IMR-90 (cell line): ENCODE measurements at places on chromosomes 12 and 14. TPM values are rescaled to one million over a fixed set of nuclear protein-coding genes. Genes with fewer than 3 reads are reported as not detected.

CLEC1B gene
- not detected in 2 replicates for total RNA-seq

C14orf180 gene
- total RNA-seq = not detected in 2 replicates

SCN8A gene
- total RNA-seq = 14.7 and 19.7 TPM in 2 replicates

KRT74 gene
- not detected in 2 replicates for total RNA-seq

ANO2 gene
- 0.28 TPM in 1 of 2 replicates, not detected in the other for total RNA-seq

STON2 gene
- not detected in 2 replicates for total RNA-seq

SERPINA10 gene
- total RNA-seq = not detected in 2 replicates

DNA sequence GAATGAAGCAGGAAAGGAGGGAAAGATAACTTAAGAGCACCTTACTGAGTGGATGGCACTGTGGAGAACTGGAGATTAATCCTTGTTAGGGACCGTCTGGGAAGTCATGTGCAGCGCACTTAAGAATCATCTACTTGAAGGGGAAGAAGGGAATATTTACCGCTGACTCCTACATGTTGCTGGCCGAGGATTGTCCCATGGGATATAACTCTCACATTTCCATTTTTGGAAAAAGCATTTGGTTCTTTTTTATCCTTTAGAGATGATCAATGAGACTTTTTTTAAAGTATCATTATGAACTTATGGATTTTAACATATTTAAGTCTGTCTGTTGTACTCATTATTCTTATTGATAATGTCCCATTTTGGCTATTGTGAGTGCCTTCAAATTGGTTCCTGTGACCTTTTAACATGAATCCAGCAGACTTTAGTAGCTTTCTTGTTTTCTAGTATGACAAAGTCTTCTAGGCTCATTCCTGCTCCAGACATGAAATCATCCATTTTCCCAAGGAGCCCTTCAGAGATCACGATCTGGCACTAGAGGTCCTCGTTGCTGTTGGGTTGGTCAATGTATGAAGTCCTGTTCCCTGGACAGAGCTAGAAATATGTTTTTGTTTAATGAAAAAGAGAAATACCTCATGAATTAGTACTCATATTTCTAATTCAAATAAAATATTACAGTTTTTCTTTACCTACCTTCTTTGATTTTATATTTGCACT, 20.2 kb upstream of the FAM234B start:
- H3K36me3 ChIP-seq = no peaks in the 10 kb centered on the region
- peaks cover 3% of the 10 kb centered on the region for H3K4me1 ChIP-seq
- no peak overlapping the region for H3K27ac ChIP-seq

DNA sequence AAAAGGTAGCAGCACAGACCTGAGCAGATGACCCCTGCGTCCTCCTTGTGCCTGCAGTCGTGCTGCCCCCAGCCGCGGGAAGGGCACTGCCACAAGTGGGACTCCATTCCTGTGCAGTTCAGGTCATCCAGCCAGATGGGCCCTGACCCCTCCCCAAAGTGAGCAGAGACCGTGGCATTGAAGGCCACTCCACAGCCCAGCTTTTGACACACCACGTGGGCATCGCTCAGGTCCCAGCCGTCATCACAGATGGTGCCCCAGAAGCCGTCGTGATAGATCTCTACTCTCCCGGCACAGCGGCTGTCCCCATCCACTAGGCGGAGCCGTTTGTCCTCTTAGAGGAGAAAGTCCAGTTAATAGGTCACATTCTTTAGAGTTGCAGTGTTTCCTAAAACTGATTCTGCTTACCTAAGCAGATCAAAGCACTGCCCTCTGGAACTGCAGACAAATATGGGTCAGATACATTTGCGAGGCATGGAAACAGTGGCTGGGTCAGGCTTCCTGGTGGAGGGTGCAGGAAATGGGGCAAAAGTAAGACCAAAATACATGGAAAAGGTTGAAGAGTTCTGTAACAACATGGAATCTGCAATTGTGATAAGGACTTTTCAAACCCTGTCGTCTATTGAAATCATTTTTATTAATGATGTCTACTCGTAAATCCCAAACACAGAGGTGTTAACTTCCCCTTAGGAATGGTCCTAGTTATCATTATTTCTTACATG, 69.4 kb downstream of the CD163L1 start:
- no peaks in the 10 kb centered on the region for H3K27me3 ChIP-seq
- no peak overlapping the region for H3K4me3 ChIP-seq
- no peak overlapping the region for H3K27ac ChIP-seq
- H3K4me1 ChIP-seq = no peaks in the 10 kb centered on the region
- no peaks in the 10 kb centered on the region for H3K36me3 ChIP-seq

GRCh38 chr14:75549169-75549568, 26.9 kb downstream of the BATF start:
- peaks cover 15% of the 10 kb centered on the region for H3K27me3 ChIP-seq
- H3K4me1 ChIP-seq = peaks cover 4% of the 10 kb centered on the region
- H3K36me3 ChIP-seq = no peaks in the 10 kb centered on the region
- no peak overlapping the region for H3K27ac ChIP-seq
- DNase-seq = no peak
- no peak overlapping the region for H3K4me3 ChIP-seq

DNA sequence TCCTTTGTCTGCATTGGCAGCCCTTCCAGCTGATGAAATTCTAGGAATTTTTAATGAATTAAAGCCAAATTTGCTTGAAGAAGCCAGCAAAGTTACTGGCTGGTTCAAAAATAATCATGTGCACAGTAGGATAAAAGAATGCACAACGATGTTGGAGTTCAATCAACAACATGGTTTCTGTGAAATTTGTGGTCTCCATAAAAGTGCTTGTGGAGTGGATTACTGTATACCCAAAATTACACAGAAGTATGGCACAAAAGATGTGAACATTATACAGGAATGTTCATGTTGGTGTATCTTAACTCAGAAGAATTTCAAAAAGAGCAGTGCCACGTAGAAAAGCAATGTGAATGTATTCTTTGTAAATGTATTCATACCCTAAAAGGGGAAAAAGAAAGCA, 105.0 kb upstream of the METAP2 start:
- H3K4me3 ChIP-seq = no peak overlapping the region
- H3K36me3 ChIP-seq = no peaks in the 10 kb centered on the region
- H3K4me1 ChIP-seq = no peaks in the 10 kb centered on the region
- no peak for DNase-seq
- H3K27me3 ChIP-seq = no peaks in the 10 kb centered on the region; the same call in 1 of the 2 replicates

DNA sequence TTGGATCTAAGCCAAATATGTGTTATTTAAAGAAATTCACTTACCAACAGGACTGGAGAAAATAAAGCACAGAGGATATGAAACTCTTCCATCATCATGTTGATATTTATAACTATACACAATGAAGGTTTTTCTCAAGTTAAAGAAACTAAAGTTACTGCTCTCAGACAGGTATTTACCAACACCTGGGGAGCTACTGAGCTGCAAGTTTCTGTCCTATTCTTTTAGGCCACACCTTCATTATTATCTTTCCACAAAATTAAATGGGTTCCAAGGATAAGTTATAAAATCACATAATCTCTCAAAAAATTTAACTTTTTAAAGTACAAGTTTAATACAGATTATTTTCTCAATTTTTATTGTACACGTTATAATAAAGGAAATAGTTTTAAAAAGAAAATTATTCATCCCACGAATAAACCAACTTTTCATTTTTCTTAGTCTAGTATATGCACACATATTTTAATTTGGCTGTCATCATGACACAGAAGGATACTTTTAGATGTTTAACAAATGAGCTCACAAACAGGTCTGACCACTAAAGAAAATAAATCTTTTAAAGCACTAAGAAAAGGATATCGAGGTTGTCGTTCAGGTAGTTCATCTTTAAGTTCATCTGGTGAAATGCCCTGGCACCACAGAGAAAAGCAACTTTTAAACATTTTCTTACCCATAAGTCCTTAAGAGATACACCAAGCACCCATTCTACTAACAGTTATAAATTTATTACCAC, 7.8 kb downstream of the GMFB start:
- DNase-seq = no peak
- H3K4me3 ChIP-seq = no peak overlapping the region
- H3K27ac ChIP-seq = no peak overlapping the region
- peaks cover 12% of the 10 kb centered on the region for H3K36me3 ChIP-seq
- peaks cover 2% of the 10 kb centered on the region; the same call in 1 of the 2 replicates for H3K4me1 ChIP-seq

DNA sequence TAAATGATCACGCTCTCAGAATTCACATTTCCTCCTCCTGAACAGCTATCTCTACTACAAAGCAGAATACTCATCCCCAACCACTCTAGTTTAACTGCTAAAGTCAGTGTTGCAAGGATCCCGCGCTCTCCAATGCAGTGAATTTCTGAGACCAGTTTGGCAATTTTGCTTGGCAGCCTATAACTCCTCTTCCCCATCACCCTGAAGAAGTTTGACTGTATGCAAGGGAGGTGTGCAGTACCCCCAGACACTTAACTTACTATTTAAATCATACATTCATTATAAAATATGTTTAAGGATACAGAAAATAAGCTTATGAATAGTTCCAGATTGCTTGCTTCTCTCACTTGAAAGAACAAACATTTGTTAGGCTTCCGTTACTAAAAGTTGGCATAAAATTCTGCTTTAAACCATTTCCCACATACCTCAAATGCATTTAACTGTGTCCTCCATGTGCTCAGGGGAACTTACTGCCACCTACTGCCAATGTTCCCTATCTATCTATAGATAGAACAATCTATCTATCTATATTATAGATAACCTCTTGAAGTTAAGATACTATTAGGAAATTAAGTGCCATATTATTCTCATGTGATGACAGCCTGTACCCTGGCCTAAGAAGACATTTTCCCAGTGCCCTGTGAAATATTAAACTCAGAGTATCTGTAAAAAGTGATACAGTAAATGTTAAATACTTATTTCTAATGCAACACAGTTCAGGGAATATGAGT, 2.4 kb downstream of the LGR5 start:
- no peaks in the 10 kb centered on the region for H3K36me3 ChIP-seq
- no peak overlapping the region for H3K27ac ChIP-seq
- H3K4me1 ChIP-seq = no peaks in the 10 kb centered on the region
- no peak overlapping the region for H3K4me3 ChIP-seq
- no peak for DNase-seq
- peaks cover 39% of the 10 kb centered on the region for H3K27me3 ChIP-seq

DNA sequence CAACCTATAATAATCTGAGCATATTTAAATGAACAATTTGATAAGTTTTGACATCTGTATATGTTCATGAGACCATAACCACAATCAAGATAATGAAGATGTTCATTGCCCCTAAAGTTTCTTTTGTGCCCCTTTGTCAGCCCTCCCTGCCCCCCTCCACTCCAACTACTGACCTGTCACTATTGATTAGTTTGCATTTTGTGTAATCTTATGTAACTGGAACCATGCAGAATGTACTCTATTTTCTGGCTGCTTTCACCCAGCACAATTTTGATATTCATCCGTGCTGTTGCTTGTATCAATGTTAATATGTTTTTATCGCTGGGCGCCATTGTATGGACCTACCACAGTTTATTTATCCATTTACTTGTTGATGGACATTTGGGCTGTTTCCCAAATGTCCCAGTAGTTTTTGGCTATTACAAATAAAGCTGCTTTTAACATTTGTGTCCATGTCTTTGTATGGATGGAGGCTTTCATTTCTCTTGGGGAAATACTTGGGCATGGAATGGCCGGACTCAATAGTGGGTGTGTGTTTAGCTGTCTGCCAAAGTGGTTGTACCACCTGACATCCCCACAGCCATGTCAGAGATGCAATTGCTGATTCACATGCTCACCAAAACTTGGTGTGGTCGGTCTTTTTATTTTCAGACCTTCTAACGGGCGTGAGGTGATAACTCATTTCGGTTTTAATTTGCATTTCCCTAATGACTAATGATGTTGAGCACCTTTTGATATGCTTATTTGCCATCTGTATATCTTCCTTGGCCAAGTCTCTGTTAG, 38.9 kb downstream of the EML1 start:
- H3K36me3 ChIP-seq = no peaks in the 10 kb centered on the region
- no peaks in the 10 kb centered on the region for H3K4me1 ChIP-seq
- DNase-seq = no peak
- no peak overlapping the region for H3K4me3 ChIP-seq
- H3K27ac ChIP-seq = no peak overlapping the region

GRCh38 chr14:71995741-71996140, 63.5 kb downstream of the RGS6 start:
- no peaks in the 10 kb centered on the region for H3K27me3 ChIP-seq
- H3K27ac ChIP-seq = no peak overlapping the region
- no peak overlapping the region for H3K4me3 ChIP-seq
- H3K4me1 ChIP-seq = no peaks in the 10 kb centered on the region
- no peak for DNase-seq

- no peaks in the 10 kb centered on the region for H3K4me1 ChIP-seq
- peaks cover 22% of the 10 kb centered on the region for H3K36me3 ChIP-seq
- no peak overlapping the region for H3K4me3 ChIP-seq
Measured at GRCh38 chr12:2462087-2462486, 332.7 kb upstream of the FKBP4 start.

DNA sequence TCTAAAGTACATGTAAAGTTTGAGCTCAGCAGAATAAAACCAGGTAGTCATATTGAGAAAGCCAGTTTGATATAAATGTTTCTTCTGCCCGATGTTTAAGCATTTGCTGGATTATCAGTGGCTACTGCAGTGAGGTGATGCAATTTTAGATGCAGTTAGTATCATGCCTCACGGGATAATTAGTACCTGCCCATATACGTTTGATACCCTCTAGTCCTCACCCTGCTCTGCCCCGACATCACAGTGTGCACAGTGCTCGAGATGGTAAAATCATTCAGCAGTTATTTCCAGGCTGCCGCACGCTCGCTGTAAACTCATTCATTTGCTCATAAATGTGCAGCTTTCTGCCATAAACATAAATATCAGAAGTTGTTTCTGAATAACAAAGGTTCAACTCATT, 152.7 kb downstream of the PELI2 start:
- no peaks in the 10 kb centered on the region for H3K36me3 ChIP-seq
- no peak overlapping the region for H3K27ac ChIP-seq
- H3K27me3 ChIP-seq = no peaks in the 10 kb centered on the region
- peaks cover 19% of the 10 kb centered on the region for H3K4me1 ChIP-seq
- no peak overlapping the region for H3K4me3 ChIP-seq

- H3K27ac ChIP-seq = no peak overlapping the region
- no peaks in the 10 kb centered on the region for H3K27me3 ChIP-seq
- H3K4me1 ChIP-seq = no peaks in the 10 kb centered on the region
- H3K36me3 ChIP-seq = no peaks in the 10 kb centered on the region
Measured at GRCh38 chr14:97055355-97055754, 258.2 kb downstream of the VRK1 start.

- no peaks in the 10 kb centered on the region for H3K36me3 ChIP-seq
- H3K27ac ChIP-seq = no peak overlapping the region
- DNase-seq = peak; percentile 5
- H3K4me3 ChIP-seq = no peak overlapping the region
- H3K27me3 ChIP-seq = no peaks in the 10 kb centered on the region
- no peaks in the 10 kb centered on the region for H3K4me1 ChIP-seq
Measured at GRCh38 chr14:87002776-87003175, 990.2 kb downstream of the GALC start.
